ENCODE measurements at places on chromosomes 6 and 20. TPM values are rescaled to one million over a fixed set of nuclear protein-coding genes. Genes with fewer than 3 reads are reported as not detected.

GRCh38 chr6:24226541-24226940 lies 100.5 kb downstream of the NRSN1 start:
- no peak overlapping the region for H3K27ac ChIP-seq
- H3K4me1 ChIP-seq: no peaks in the 10 kb centered on the region
- no peaks in the 10 kb centered on the region for H3K36me3 ChIP-seq
- H3K4me3 ChIP-seq: no peak overlapping the region
- H3K27me3 ChIP-seq: no peaks in the 10 kb centered on the region

- H3K27me3 ChIP-seq: no peaks in the 10 kb centered on the region
- no peaks in the 10 kb centered on the region for H3K4me1 ChIP-seq
Observed at GRCh38 chr6:80363501-80364122, 257.1 kb downstream of the BCKDHB start.

- no peaks in the 10 kb centered on the region for H3K36me3 ChIP-seq
- no peaks in the 10 kb centered on the region for H3K27me3 ChIP-seq
- peak overlapping the region; percentile 89 for H3K27ac ChIP-seq
- H3K4me1 ChIP-seq: peaks cover 5% of the 10 kb centered on the region
- no peak for DNase-seq
Observed at GRCh38 chr20:62776692-62777527, 19.4 kb upstream of the MRGBP start.

GRCh38 chr6:38272222-38272621 lies 367.5 kb downstream of the BTBD9 start:
- no peak overlapping the region for H3K4me3 ChIP-seq
- no peaks in the 10 kb centered on the region for H3K36me3 ChIP-seq
- no peak overlapping the region for H3K27ac ChIP-seq
- H3K4me1 ChIP-seq: no peaks in the 10 kb centered on the region
- no peak for DNase-seq
- no peaks in the 10 kb centered on the region for H3K27me3 ChIP-seq

GRCh38 chr6:109322825-109323224 lies 59.4 kb downstream of the CD164 start:
- H3K27me3 ChIP-seq: no peaks in the 10 kb centered on the region
- no peaks in the 10 kb centered on the region for H3K36me3 ChIP-seq

DNA sequence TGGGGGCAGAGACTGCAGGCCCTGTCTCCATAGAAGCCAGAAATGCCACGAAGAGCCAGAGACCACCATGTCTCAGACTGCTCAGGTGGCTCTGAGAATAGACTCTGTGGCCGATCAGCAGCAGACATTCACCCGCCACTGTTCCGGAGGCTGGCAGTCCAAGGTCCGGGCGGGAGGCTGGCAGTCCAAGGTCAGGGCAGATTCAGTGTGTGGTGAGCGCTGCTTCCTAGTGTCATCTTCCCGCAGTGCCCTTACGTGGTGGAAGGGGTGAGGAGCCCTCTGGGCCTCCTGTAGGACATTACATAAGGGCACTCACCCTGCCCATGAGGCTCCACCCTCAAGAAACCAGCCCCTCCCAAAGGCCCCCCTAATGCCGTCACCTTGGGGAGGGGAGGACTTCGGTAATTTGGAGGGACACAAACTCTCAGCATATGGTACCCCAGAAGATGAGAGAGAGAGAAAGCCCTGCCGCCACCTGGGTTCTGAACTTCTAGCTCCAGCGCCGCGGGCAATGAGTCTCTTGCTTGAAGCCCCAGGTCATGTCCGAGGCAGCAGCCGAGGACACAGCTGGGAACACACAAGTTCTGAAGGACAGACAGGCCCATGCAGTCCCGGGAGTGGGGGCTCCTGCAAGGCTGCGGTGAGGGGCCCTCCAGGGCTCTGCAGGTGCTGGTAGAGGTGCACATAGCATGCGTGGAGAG lies 36.4 kb downstream of the DACT2 start:
- no peaks in the 10 kb centered on the region for H3K27me3 ChIP-seq
- H3K27ac ChIP-seq: no peak overlapping the region
- no peaks in the 10 kb centered on the region for H3K4me1 ChIP-seq
- no peak for DNase-seq

DNA sequence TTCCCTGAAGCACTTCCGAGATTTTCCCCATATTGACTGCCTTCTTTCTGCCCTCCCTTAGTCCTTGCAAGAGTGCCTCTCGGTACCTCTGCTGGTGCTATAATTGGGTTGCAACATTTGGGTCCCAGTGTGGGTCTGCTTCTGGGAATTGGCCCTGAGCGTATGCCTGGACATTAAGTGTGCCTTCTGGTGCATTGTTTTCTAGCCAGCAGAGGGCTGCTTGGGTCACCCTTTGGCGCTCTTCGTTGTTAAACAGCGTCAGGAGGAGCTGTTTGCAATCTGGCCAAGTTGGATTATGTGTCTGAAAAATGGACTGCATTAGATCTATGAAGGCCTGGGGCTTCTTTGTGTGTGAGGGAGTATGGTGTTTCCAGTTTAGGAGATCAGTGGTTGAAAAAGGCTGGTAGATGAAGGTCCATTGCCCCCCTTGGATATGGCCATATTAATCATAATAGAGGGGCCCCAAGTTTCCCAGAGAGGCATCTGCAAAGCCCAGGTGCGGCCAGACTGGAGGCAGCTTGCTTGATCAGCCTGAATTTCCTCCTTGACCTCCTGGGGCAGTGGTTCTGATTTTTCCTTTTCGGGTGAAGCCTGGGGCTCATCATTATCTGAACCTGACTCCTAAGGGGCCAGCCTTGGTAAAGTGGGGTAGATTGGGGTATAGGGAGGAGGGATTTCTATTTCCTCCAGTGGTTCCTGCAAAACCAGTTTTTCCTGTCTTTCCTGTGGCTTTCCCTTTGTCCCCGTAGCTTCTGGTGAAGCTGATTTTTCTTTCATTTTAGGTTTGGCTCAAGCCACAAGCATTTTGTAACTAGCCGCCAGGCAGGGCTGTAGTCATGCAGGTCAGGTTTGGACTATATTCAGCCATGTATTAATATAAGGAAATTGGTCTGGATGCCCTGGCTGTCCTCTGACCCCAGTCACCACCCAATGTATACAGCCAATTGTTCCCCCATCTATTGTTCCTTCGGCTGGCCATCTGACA lies 85.4 kb upstream of the GPR6 start:
- peak; percentile 19 for DNase-seq
- no peaks in the 10 kb centered on the region for H3K27me3 ChIP-seq
- no peaks in the 10 kb centered on the region for H3K4me1 ChIP-seq
- no peaks in the 10 kb centered on the region for H3K36me3 ChIP-seq
- H3K4me3 ChIP-seq: no peak overlapping the region
- no peak overlapping the region for H3K27ac ChIP-seq

- H3K36me3 ChIP-seq: no peaks in the 10 kb centered on the region
- no peak within 1 kb of the TSS for H3K4me3 ChIP-seq
- no peaks in the 10 kb centered on the region for H3K4me1 ChIP-seq
- H3K27me3 ChIP-seq: peaks cover 27% of the 10 kb centered on the region
Observed at GRCh38 chr20:44336725-44337380, at the start of gene R3HDML. Gene R3HDML, plus strand, starts transcription at chr20:44337043. Its CDS starts 115 bp downstream, at chr20:44337158.

DNA sequence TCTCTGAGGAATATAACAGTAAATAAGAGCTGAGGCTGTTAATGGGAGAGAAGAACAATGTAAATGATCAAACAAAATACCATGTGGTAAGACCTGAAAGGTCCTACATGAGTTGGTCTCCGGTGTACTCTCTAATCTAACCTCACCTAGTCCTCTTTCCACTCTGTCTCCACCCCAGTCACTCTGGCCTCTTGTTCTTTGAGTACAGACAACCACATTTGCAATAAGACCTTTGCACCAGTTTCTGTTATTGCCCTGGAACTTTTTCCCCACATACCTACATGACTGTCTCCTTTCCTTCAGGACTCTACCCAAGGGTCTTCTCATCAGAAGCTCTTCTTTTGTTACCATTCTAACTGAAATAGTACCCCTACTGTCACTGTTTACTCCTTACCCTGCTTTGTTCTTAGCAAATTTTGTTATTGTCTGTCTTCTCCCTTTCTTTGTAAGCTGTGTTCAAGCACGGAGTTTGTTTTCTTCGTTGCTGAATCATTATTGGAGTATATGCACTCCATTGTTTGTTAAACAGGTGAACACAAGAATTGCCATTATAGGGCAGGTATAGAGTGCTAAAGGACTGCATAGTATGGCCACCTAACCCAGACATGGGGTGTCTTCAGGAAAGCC lies 37.3 kb downstream of the MAPK14 start:
- H3K27ac ChIP-seq: no peak overlapping the region
- no peaks in the 10 kb centered on the region for H3K4me1 ChIP-seq
- H3K4me3 ChIP-seq: no peak overlapping the region
- no peaks in the 10 kb centered on the region for H3K27me3 ChIP-seq
- DNase-seq: no peak
- H3K36me3 ChIP-seq: peaks cover 22% of the 10 kb centered on the region

DNA sequence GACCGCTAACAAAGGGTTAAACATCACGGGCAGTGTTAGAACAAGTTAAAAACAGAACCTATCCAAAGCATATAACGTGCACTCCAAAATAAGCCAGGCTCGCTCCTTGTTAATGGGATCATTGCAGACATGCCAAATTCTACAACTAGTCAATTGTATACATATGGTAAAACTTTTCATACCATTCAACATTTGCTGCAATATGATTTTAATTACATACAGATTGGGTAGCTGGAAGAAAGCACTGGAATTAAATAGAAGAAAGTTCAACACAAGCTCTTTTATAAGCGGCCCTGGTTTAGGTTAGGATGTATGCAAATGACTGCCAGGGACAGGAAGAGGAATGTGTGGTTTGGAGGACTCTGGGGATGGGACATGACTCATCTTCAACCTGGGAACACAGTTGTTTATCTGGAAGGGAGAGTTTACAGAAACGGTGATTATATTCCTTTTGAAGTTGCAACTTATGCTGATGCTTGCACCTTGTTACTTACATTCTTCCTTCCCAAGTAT lies 62.5 kb upstream of the TIAM2 start:
- H3K27me3 ChIP-seq: no peaks in the 10 kb centered on the region
- DNase-seq: no peak
- H3K4me1 ChIP-seq: no peaks in the 10 kb centered on the region
- H3K27ac ChIP-seq: no peak overlapping the region
- H3K4me3 ChIP-seq: no peak overlapping the region

GRCh38 chr20:33532753-33533459 lies 43.0 kb downstream of the CBFA2T2 start:
- H3K4me3 ChIP-seq: no peak overlapping the region
- no peak overlapping the region for H3K27ac ChIP-seq
- DNase-seq: no peak

GRCh38 chr20:37958856-37959520 lies 56.1 kb downstream of the VSTM2L start:
- DNase-seq: no peak
- no peaks in the 10 kb centered on the region for H3K27me3 ChIP-seq

DNA sequence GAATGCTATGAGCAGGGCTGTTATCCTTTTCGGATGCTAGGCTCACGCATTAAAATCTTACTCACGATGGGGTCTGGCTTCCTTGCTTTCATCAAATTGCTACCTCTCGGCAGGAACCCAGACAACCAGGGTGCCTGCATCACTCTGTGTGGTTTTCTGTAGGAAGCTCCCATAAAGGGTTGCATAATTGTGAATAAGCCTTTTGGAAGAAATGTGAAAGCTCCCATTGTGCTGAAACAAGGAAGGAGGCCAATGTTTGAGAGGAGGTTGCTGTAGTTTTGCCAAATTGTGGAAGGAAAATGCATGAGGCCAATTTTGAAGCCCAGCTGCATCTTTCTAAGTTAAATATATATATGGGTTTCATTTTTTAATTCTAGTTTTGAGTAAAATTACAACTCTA lies 615.5 kb downstream of the C6orf118 start:
- no peak overlapping the region for H3K4me3 ChIP-seq
- no peaks in the 10 kb centered on the region for H3K36me3 ChIP-seq
- no peaks in the 10 kb centered on the region for H3K4me1 ChIP-seq
- no peak for DNase-seq

Gene PSMF1
- polyA plus RNA-seq: 47.3 TPM

Gene THBS2
- polyA plus RNA-seq: 2.6 TPM

Gene ENPP3
- polyA plus RNA-seq: 50.5 TPM

Gene MCHR2
- not detected for polyA plus RNA-seq

Gene CDH26
- polyA plus RNA-seq: 14.7 TPM

Gene MLN
- polyA plus RNA-seq: 8.7 TPM
